ENCODE measurements at places on chromosomes 5 and 9.

DNA sequence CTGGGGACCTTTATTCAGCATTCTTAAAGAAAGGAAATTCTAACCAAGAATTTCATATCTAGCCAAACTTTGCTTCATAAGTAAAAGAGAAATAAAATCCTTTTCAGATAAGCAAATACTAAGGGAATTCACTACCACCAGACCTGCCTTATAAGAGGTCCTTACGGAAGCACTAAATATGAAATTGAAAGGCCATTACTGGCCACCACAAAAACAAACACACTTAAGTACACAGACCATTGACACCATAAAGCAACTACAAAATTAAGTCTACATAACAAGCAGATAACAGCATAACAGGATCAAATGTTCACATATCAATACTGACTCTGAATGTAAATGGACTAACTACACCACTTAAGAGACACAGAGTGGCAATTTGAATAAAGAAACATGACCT is 361.4 kb upstream of the POU5F2 start:
- no peak for DNase-seq

DNA sequence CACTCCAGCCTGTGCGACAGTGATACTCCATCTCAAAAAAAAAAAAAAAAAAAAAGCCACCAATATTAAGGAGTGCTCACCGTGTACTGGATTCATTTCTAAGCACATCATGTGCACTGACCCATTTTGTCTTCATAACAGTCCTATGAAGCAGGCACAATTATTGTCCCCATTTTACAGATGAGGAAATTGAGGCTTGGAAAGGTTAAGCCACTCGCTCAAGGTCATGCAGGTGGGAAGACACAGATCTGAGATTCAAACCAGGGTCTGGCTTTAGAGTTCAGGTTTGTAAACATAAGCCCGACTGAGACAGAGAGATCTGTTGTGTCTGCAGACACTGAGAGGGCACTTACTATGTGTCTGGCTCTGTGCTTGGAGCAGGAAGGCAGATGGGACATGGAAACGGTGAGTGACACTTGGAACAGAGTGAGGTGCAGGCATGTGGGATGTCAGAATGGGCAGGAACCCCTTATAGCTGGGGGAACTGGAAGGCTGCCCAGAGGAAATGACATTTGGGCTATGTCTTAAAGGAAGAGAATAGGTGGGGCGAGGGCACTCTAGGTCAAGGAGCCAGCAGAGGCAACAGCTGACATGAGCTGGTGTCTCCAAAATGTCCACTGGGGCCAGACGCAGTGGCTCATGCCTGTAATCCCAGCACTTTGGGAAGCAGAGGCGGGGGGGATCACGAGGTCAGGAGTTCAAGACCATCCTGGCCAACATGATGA is 69.9 kb downstream of the STK10 start:
- no peak for DNase-seq

DNA sequence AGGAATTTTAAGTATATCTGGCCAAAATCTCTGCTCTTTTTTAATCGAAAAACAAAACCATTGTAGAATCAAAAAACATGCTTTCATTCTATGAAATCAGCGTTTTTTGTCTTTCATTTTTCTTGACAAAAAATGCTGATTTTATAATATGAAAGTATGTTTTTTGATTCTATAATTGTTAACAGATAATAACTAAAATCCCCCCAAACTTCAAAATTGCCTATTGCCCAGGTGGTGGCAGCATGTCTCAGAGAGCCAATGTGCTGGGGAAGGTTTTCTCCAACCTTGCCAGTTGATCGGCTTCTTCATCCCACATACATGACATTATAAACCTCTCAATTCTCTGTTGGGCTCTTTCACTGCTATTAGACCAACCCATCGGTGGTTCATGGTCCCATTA is 5.1 kb upstream of the SMIM15 start:
- DNase-seq = no peak

GRCh38 chr5:21593261-21593660 is 1259.9 kb downstream of the CDH12 start:
- DNase-seq = no peak

DNA sequence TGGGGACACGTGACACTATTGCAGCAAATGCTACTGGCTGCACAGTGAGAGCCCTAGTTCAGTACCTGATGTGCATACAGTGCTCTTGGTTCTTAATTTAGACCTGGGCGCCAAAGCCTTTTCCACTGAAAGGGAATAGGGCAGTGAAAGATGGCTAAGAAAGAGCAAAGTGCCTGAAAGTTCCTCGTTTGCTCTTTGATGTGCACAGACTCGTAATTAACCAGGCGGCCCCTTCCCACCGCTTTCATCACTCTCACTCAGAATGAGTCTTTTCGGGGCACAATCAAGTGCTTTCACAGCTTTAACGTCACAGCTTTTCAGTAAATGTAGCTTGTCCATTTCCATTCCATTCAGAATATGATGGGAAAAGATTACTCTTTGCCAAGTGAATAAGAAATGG is 116.6 kb upstream of the ADRA1B start:
- DNase-seq = no peak

All from activated naive CD8-positive, alpha-beta T cell treated with anti-CD3 and anti-CD28 coated beads, Interleukin-2, amount 50 U/mL, for 16 hours (primary cell).